Endothelial cell of umbilical vein (primary cell): ENCODE measurements at places on chromosomes 7 and 10. TPM values are rescaled to one million over a fixed set of nuclear protein-coding genes. Genes with fewer than 3 reads are reported as not detected.

GRCh38 chr10:125231813-125232475 lies 71.6 kb upstream of the CTBP2 start:
- no peak for DNase-seq
- no peak overlapping the region for H3K4me3 ChIP-seq
- H3K36me3 ChIP-seq: no peaks in the 10 kb centered on the region
- H3K27me3 ChIP-seq: no peaks in the 10 kb centered on the region
- H3K4me1 ChIP-seq: no peaks in the 10 kb centered on the region

- H3K36me3 ChIP-seq: peaks cover 23% of the 10 kb centered on the region
- no peaks in the 10 kb centered on the region for H3K27me3 ChIP-seq
- H3K4me3 ChIP-seq: peak overlapping the region; percentile 95
- DNase-seq: peak; percentile 62
- H3K4me1 ChIP-seq: peaks cover 38% of the 10 kb centered on the region
- H3K27ac ChIP-seq: peak overlapping the region; percentile 72
Observed at GRCh38 chr7:98283127-98283886, 1.8 kb downstream of the BRI3 start.

DNA sequence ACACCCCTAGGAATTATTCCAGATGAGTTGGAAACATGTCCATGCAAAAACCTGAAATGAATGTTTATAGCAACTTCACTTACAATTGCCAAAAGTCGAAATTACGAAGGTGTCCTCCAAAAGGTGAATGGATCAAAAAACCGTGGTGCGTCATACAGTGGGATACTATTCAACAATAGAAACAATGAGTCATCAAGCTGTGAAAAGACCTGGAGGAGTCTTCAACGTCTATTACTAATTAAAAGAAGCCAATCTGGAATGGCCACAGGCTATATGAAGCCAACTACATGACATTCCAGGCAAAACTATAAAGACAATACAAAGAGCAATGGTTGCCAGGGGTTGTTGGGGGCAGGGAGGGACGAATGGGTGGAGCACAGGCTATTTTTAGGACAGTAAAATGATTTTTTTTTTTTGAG lies 12.6 kb upstream of the PPP2R2D start:
- DNase-seq: no peak
- H3K36me3 ChIP-seq: no peaks in the 10 kb centered on the region
- H3K27ac ChIP-seq: no peak overlapping the region
- H3K4me1 ChIP-seq: no peaks in the 10 kb centered on the region
- H3K27me3 ChIP-seq: peaks cover 9% of the 10 kb centered on the region
- no peak overlapping the region for H3K4me3 ChIP-seq

The PIK3AP1 gene
- not detected in 2 replicates for total RNA-seq

DNA sequence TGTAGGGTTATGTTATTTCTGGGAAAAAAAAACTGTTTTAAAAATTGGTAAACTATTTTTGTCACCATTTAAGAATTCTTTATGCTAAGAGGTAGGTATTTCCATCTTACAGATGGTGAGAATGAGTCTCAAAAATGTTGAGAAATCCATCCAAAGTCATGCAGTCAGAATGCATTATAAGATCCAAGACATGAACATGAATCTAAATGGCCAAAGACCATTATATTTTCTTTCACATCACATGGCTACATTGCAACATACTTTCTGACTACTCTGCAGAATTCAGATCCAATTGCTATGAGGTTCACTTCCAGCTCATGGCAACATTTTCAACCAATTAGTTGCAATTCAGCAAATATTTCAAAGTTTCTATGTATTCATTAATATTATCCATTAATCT lies 181.2 kb downstream of the TWIST1 start:
- no peak for DNase-seq
- no peaks in the 10 kb centered on the region for H3K27me3 ChIP-seq
- H3K4me1 ChIP-seq: no peaks in the 10 kb centered on the region
- H3K27ac ChIP-seq: no peak overlapping the region
- no peaks in the 10 kb centered on the region for H3K36me3 ChIP-seq
- H3K4me3 ChIP-seq: no peak overlapping the region

The GPR15LG gene
- not detected in 2 replicates for total RNA-seq

DNA sequence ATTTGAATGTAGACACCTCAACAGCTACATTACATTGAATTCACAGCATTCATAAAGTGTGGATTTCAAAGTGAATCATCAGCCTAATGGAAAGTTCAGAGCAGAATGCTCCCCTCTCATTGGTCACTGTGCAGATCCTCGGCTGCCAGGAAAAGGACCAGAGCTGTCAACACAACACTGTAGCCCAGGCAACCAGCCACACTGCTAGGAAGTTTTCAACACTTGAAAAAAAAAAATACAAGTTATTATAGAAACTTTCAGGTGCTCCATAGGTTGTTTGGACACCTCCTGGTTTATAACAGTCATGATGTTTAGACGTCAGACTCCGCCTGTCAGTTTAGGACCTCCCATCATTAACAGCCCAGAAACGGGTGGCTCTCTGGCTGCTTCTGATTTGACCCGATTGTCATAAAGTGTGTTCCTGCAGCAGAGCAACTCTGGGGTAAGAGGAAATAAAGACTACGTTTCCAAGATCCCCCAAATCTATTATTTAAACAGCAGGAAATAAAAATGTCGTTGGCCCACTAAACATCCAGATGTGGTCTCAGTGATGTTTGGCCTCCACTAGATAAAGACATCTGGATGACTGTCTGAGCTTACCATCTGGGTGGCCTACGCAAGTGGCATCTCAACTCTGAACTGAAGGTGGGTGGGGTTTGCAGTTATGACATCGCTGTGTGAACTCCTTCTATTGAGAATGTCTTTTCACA lies 117.4 kb downstream of the CABCOCO1 start:
- H3K4me1 ChIP-seq: no peaks in the 10 kb centered on the region
- H3K36me3 ChIP-seq: no peaks in the 10 kb centered on the region
- no peak overlapping the region for H3K27ac ChIP-seq

DNA sequence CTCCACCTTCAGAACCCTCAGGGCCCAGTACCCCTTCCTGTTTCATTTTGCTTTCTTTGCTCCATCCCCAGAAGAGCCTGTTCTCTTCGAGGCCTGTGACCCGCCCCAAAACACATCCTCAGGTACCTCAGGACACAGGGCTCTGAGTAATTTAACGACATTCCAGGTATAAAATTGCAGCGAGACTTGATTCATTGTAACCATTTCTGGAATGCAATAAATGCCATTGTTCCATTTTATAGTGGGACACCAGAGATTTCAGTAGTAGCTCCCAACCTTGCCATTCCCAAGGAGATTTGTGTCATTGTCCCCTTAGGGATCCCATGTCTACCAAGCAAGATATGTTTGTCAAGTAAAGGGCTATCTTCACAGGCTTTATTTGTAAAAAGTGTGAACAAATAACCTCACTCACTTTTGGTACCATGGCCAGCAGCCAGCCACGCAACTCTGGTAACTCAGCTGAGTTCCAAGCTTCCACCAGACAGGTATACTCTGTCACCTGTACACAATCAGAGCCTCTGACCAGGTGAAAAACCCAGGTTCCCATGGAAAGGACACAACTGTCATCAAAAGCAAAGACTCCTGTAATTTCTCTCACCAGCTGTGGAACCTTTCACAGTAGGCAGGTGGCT lies 441.3 kb downstream of the PLXNA4 start:
- H3K36me3 ChIP-seq: peaks cover 52% of the 10 kb centered on the region
- DNase-seq: no peak
- H3K27ac ChIP-seq: no peak overlapping the region
- no peak overlapping the region for H3K4me3 ChIP-seq
- H3K4me1 ChIP-seq: peaks cover 11% of the 10 kb centered on the region
- no peaks in the 10 kb centered on the region for H3K27me3 ChIP-seq

DNA sequence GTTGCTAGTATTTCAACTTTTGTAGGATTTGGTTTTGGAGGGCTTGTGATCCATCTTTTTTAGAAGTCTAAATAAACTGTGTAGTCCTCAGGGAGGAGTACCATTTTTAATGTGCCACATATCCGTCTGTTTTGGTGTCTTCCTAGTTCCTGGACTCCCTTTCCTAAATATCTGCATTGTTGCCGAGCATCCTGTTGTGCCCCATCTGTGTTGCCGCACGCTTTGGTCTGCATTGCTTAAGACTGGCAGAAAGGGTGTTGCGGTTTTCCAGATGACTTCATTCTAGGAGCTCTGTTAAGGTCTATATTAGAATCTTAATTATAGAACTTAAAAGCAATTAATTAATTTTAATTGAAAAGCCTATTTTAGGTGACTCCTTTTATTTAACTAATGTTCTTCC lies 49.4 kb downstream of the RBM33 start:
- no peak overlapping the region for H3K4me3 ChIP-seq
- H3K4me1 ChIP-seq: peaks cover 10% of the 10 kb centered on the region
- no peaks in the 10 kb centered on the region for H3K27me3 ChIP-seq
- no peaks in the 10 kb centered on the region for H3K36me3 ChIP-seq

DNA sequence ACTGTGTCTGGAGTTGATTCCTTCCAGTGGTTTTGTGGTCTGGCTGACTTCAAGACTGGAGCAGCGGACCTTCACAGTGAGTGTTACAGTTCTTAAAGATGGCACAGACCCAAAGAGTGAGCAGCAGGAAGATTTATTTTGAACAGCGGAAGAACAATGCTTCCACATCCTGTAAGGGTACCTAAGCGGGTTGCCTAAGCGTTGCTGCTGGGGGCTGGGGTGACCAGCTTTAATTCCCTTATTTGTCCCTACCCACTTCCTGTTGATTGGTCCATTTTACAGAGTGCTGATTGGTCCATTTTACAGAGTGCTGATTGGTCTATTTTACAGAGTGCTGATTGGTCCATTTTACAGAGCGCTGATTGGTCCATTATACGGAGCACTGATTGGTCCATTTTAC lies 13.2 kb downstream of the AKR1B15 start:
- DNase-seq: no peak
- H3K4me3 ChIP-seq: no peak overlapping the region
- H3K36me3 ChIP-seq: no peaks in the 10 kb centered on the region
- no peaks in the 10 kb centered on the region for H3K4me1 ChIP-seq
- peaks cover 2% of the 10 kb centered on the region for H3K27me3 ChIP-seq

DNA sequence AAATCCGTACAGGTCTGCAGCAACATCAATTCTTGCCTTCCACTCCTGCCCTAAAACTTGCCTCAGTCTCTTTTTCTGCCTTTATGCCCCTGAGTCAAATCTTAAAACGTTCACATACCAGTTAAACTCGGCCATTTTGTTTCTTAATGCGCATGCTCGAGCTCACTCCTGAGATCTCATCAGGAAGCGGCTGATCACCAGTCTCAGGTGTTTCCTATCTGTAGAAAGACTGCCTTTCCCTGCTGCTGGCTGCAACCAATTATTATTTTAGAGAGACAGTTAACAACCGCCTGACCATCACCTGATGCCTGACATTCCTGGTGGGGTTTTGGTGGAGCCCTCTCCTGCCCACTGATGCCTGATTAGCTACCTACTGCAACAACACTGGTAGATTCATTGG lies 70.2 kb upstream of the TMEM140 start:
- no peak overlapping the region for H3K4me3 ChIP-seq
- peaks cover 3% of the 10 kb centered on the region for H3K27me3 ChIP-seq
- H3K36me3 ChIP-seq: no peaks in the 10 kb centered on the region
- no peaks in the 10 kb centered on the region for H3K4me1 ChIP-seq

DNA sequence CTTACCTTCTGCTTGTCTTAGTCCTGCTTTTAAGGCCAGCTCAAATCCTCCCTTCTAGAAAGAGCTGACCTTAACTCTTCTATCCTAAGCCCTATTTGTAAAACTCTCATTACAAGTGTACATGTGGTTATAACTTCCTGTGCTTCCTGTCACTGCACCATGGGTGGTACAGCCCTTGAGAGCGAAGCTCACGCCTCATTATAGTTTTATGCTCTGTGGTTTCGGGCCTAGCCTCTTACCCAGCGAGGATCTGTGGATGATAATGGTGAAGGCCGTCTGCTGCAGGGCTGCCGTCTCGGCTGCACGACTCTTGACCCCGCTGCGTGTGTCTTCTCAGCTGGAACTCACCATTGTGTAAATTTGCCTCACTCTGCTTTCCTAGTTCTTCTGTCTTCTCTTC lies 74.6 kb downstream of the CUL1 start:
- peaks cover 10% of the 10 kb centered on the region for H3K4me1 ChIP-seq
- H3K27ac ChIP-seq: peak overlapping the region; percentile 47
- no peaks in the 10 kb centered on the region for H3K27me3 ChIP-seq
- H3K36me3 ChIP-seq: no peaks in the 10 kb centered on the region
- no peak for DNase-seq
- no peak overlapping the region for H3K4me3 ChIP-seq

- no peaks in the 10 kb centered on the region for H3K4me1 ChIP-seq
- no peak within 1 kb of the TSS for H3K4me3 ChIP-seq
- H3K27ac ChIP-seq: no peak within 1 kb of the TSS
- DNase-seq: no peak
Observed at GRCh38 chr10:48996-49395, at the start of gene TUBB8. Gene TUBB8, minus strand, starts transcription at chr10:49296. Its CDS starts 58 bp downstream, at chr10:49238.

GRCh38 chr7:118179191-118179590 lies 4.8 kb upstream of the LSM8 start:
- no peak for DNase-seq
- no peak overlapping the region for H3K27ac ChIP-seq
- H3K27me3 ChIP-seq: peaks cover 4% of the 10 kb centered on the region
- peaks cover 4% of the 10 kb centered on the region for H3K4me1 ChIP-seq
- H3K4me3 ChIP-seq: no peak overlapping the region
- H3K36me3 ChIP-seq: no peaks in the 10 kb centered on the region

- peak; percentile 66 for DNase-seq
- no peak overlapping the region for H3K4me3 ChIP-seq
- H3K36me3 ChIP-seq: peaks cover 2% of the 10 kb centered on the region
- H3K4me1 ChIP-seq: peaks cover 22% of the 10 kb centered on the region
- peak overlapping the region; percentile 35 for H3K27ac ChIP-seq
- no peaks in the 10 kb centered on the region for H3K27me3 ChIP-seq
Observed at GRCh38 chr7:155665957-155666287, 21.5 kb downstream of the RBM33 start.

DNA sequence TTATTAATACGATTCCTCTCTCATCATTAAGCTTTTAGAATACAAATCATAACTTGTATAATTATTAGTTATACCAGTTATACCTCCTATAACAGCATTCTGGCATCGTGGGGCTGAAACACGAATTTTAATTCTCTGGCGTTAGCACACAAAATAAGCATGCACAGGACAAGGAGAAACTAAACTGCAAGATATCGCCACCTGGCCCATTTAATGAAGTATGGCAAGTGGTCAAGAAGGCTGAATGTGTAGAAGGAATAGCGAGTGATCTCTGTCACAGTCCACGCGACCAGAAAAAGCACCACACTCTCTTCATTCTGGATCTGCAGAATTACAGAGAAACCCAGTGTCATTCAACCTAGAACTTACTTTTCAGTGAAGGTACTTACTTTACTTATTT lies 18.1 kb downstream of the HACD1 start:
- H3K36me3 ChIP-seq: no peaks in the 10 kb centered on the region
- no peaks in the 10 kb centered on the region for H3K4me1 ChIP-seq
- no peak overlapping the region for H3K4me3 ChIP-seq
- H3K27me3 ChIP-seq: no peaks in the 10 kb centered on the region

The JCAD gene
- total RNA-seq: 76.3 and 79.7 TPM in 2 replicates

The UPK3BL2 gene
- 29.8 and 30.6 TPM in 2 replicates for total RNA-seq

GRCh38 chr10:130418731-130419130 lies 282.5 kb downstream of the GLRX3 start:
- H3K27me3 ChIP-seq: no peaks in the 10 kb centered on the region
- H3K27ac ChIP-seq: no peak overlapping the region
- no peak for DNase-seq
- no peak overlapping the region for H3K4me3 ChIP-seq
- no peaks in the 10 kb centered on the region for H3K36me3 ChIP-seq

The INSYN2A gene
- total RNA-seq: 0.07 TPM in 1 of 2 replicates, not detected in the other

The GPC2 gene
- 17.5 and 20.9 TPM in 2 replicates for total RNA-seq

GRCh38 chr10:122014652-122015248 lies 25.8 kb downstream of the TACC2 start:
- H3K36me3 ChIP-seq: no peaks in the 10 kb centered on the region
- no peak overlapping the region for H3K27ac ChIP-seq
- no peak for DNase-seq

The TFR2 gene
- total RNA-seq: 0.60 and 0.95 TPM in 2 replicates
